ENCODE measurements at places on chromosomes 16 and 17.

DNA sequence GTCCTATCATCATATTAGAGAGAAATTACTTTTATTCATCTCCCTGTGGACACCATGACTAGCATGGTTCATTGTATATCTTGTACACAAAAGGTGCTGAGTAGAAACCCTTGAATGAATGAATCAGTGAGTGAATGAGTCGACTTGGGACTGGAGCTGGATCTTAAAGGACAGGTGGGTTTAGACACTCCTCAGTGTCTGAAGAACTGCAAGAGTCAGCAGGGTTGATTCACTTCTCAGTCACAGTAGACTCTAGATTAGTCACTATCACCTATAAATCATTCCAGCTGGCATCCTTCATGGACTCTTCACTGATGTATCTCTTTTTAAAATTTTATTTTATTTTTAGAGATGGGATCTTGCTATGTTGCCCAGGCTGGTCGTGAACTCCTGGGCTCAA is 30.1 kb upstream of the PMFBP1 start:
- DNase-seq: no peak

DNA sequence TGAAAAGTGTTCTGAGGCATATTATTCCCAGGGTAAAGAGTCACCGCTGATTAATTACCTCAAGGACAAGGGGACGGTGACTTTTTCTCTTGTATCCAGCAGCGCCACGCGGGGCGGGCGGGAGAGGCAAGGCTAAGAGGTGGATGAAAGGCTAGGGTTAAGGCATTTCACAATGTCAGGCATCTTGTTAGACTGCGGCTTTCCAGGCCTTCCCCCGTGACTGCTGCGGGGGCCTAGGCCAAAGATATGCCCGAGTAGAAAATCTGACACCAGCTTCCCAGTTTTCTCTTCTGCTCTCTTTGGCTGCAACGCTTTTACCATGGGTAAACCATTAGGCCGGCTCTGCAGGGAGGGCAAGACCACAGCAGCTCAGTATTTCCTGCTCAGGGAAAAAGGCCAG is 698.2 kb downstream of the MAF start:
- DNase-seq: no peak

DNA sequence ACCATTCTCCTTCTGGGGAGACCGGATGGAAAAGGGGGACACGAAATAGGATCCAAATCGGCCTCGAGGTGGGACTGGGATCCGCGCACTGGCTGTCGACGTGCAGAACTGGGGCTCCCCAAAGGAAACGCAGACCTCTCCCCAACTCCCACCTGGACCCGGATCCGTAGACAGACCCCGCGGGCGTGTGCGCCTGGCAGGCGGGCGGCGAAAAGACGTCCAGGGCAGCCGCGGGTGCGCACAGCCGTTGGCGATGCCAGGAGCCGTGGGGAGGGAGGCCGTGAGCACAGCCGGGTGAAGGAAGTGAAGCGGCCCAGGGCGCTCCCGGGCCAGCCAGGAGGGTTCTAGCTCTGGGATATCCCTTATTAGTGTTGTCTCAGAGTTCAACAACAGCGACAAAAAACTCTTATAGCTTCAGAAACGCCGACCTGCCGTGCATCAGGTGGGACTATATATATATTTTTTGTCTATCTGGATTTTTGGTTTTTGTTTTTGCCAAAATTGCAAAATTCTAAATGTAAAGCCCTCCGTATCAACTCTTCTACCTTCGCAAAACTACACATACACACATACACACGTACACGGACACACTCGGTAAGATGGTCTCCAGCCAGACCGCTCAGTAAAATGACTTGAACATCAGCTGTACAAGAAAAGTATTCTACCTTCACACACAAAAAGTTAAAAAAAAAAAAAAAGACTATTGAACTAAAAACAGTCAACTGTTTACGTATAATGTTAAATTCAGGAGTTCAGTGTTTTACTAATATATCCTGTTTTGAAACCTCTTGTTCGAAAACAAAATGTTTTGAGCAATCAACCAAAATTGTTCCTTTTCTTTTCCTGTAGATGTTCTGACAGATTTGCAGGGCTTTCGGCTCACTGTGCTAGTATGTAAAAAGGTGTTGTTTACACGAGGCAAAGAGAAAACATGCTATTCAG is 5.2 kb upstream of the AATF start:
- no peak for DNase-seq

DNA sequence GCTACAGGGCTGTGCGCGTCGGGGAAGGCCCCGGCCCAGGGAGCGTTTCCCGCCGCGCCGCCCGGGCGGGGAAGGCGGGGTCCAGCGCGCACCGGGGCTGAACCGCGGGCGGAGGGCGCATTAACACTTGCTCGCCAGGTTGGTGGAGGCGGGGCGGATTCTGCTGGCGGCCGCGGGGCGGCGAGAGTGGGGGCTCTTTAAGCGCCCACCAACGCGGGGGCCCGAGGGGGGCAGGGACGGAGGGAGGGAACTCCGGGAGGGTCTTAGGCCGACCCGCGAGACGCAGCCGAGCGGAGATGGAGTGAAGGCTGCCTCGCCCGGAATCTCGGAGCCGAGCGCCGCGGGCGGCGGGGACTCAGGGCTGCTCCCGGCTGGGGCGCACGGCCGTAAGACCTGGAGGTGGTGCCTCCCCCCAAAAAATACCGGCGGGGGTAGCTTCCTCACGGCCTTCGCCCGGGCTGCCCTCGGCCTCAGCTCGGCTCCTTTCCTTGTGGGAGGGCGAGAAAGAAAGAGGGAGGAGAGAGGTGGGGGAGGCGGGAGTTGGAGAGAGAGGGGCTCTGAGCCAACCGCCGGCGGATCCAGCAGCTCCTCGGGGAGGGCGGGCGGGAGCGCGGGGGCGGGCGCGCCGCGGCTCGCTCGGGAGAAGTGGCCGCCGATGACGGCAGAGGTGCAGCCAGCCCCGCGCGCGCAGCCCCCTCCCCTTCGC is 415 bp upstream of the FOXF1 start:
- peak; percentile 21 for DNase-seq

DNA sequence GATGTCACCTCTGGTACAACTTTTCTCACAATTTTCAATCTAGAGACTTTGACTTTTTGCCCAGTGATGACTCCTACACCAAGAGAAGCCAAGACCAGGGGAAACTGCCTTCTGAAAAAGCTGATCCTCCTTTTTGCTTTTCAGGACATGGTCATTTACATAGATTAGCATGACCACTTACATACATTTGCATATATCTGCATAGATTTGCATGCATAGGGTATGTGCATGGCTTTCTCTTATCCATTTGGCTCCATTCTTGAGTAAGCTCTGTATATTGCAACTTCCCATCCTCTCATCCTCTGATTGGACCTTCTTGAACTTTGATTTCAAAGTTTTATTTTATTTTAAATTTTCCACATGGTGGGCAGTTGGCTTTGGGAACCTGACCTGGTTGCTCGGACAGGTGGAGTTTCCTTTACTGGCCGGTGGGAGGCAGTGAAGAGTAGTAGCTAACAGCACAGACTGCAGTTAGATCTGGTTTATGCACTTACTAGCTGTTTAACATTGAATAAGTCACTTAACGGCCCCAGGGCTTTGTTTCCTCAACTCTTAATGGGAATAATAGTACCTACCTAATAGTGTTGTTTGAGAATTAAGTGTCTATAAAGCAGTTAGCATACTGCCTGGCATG is 92.9 kb downstream of the GPR139 start:
- no peak for DNase-seq

- no peak for DNase-seq
These were observed 24.3 kb upstream of the GSE1 start for GRCh38 chr16:85588562-85589503.

All from activated naive CD4-positive, alpha-beta T cell treated with anti-CD3 and anti-CD28 coated beads, Interleukin-2, amount 50 U/mL, for 72 hours (primary cell).